ENCODE measurements at places on chromosomes 6 and 20. TPM values are rescaled to one million over a fixed set of nuclear protein-coding genes. Genes with fewer than 3 reads are reported as not detected.

Gene HRH3
- not detected for total RNA-seq

Gene MRAP2
- 0.49 TPM for total RNA-seq

Gene HLA-DQB1
- not detected for total RNA-seq

Gene VWA7
- total RNA-seq: not detected

Gene ANKEF1
- total RNA-seq: under 0.01 TPM

Gene KIAA1755
- total RNA-seq: 0.32 TPM

Gene JAG1
- 97.4 TPM for total RNA-seq

Gene SFT2D1
- total RNA-seq: 63.7 TPM

Gene EGFL8
- total RNA-seq: 0.97 TPM

Gene TP53TG5
- not detected for total RNA-seq

Gene ANKRD66
- not detected for total RNA-seq

Gene NRSN1
- not detected for total RNA-seq

Gene HLA-G
- not detected for total RNA-seq

Gene BNIP5
- not detected for total RNA-seq

Gene DEFB124
- not detected for total RNA-seq

Gene C6orf118
- total RNA-seq: not detected

Gene AGPAT4
- 2.3 TPM for total RNA-seq

Gene C6orf141
- not detected for total RNA-seq

Gene CYP24A1
- not detected for total RNA-seq

Gene TSBP1
- not detected for total RNA-seq

Gene MTFR2
- 0.90 TPM for total RNA-seq

Gene GUCA1A
- total RNA-seq: not detected

Gene FAM217A
- total RNA-seq: not detected

Gene LGSN
- total RNA-seq: not detected

Gene TRDN
- not detected for total RNA-seq

Gene OLIG3
- total RNA-seq: not detected

Gene MACROD2
- total RNA-seq: not detected

Gene DEFB113
- total RNA-seq: not detected

Gene CPNE1
- 145 TPM for total RNA-seq

Gene NKX2-2
- not detected for total RNA-seq

Gene FAXC
- not detected for total RNA-seq

Gene BMP7
- not detected for total RNA-seq

Gene CST2
- total RNA-seq: 0.16 TPM

Gene EDEM2
- total RNA-seq: 28.7 TPM

Gene SRMS
- total RNA-seq: not detected

All from cardiac atrium fibroblast (primary cell).